ENCODE measurements at places on chromosomes 1 and 21.
A peak's percentile ranks its signal among the peaks of the same experiment; 100 is the strongest.

GRCh38 chr1:236685917-236686814 is at the start of gene ACTN2:
Gene ACTN2, plus strand, starts transcription at chr1:236686499. Its CDS starts 175 bp downstream, at chr1:236686674.
- DNase-seq = no peak

- peak; percentile 29 for DNase-seq
Observed at GRCh38 chr1:221856228-221857093, 114.6 kb upstream of the DUSP10 start.

- DNase-seq = no peak
Observed at GRCh38 chr1:31476891-31477846, 64.2 kb downstream of the SERINC2 start.

GRCh38 chr1:203182387-203182953 is 4.0 kb downstream of the CHI3L1 start:
- no peak for DNase-seq

DNA sequence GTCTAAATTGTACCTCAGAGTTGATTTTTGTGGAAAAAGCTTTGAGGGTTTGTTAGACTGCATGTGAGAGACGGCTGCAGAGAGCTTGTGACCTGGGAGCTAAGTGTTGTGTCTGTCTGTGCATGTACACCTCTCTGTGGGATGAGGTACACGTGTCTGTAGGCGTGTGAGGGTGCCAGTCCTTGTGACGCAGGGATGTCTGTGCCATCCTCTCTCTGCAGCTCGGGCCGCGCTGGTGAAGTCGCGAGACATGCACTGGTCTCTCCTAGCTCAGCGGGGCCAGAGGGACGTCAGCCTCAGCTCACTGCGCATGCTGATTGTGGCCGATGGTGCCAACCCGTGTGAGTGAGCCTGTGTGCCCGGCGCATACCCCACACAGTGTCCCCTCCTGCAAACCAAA is 66.6 kb downstream of the S100B start:
- no peak for DNase-seq

DNA sequence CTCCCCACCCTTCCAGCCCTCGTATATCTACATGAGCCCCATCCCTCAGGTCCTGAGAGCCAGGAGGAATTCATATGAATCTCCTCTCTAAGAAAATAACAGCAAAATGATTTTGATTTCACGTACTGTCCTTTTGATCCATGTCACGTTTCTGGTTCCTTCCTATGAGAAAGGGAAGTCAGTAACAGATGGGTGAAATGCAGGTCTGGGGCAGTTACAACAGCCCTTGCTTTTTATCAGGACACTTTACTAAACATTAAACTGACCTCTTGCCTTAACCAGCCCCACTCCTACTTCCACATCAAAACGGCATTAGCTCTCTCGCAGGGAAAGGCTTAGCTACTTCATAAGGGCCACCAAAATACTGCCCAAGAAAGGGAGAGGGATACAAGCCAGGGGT is 59.0 kb downstream of the SPATA46 start:
- no peak for DNase-seq

DNA sequence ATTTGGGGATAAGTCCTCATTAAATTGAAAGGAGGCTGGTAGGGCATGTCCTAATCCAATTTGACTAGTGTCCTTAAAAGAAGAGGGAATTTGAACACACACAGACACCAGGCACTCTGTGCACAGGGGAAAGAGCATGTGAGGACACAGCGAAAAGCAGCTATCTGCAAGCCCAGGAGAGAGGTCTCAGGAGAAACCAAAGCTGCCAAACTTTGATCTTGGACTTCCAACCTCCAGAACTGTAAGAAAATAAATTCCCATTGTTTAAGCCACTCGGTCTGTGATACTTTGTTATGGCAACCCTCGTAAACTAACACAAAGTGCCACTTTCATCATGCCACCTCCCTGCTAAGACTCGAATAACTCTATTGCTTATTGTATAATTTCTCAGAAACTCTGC is 13.8 kb downstream of the PLA2G4A start:
- DNase-seq = no peak

DNA sequence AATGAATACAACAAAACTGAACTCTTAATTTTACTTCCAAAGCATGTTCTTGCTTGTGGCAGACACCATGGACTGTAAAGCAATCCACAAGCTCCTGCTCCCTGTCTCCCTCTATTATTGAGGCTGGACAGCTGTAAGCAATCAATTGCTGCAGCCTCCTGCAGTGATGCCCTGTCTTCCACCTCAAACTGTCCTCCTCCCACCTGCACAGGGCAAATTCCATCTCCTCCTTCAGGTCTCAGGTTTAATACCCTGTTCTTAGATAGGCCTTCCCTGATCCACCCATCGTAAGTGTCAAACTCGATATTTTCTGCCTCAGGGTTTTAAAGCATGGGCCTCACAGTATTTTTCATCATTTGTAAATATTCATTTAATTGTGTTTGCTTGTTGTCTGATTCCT is 81.8 kb downstream of the LYST start:
- no peak for DNase-seq

GRCh38 chr1:171381866-171382210 is 67.9 kb downstream of the FMO4 start:
- no peak for DNase-seq

- DNase-seq = no peak
Observed at GRCh38 chr1:66247415-66248208, 286.3 kb upstream of the SGIP1 start.

DNA sequence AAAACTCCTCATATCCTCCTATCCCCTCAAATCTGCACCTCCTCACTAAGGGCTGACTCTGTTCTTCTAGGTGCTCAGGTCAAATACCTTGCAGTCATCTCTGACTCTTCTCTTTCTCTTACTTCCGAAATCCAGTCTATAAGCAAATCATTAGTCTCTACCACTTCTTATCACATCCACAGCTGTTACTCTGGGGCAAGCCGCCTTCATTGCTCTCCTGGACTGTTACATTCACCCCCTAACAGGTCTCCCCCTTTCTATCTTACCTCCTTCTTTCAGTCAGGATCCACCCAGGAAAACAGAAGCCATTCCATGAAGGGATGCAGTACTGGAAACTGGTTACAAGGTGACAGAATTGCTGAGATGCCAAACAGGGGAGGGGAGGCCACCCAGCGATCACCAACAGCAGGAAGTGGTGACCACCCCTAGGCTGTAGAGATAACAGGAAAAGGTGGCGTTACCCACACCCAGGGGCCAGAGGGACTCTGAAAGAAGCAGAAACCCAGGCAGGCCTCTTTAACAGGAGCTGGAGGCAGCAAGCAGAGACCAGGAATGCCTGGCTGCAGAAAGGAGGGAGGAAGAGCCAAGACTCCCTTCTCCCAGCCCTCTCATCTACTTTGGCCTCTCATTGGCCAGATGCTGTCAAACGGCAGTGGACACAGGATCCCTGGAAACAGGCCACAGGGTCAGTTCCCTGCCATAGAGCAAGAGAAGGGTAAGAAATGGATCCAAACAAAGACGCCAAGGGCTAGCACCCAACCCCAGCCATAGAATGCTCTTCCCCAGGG is 55.5 kb upstream of the FOXO6 start:
- DNase-seq = no peak

- peak; percentile 86 for DNase-seq
Observed at GRCh38 chr1:224065455-224065854, 48.5 kb upstream of the FBXO28 start.

DNA sequence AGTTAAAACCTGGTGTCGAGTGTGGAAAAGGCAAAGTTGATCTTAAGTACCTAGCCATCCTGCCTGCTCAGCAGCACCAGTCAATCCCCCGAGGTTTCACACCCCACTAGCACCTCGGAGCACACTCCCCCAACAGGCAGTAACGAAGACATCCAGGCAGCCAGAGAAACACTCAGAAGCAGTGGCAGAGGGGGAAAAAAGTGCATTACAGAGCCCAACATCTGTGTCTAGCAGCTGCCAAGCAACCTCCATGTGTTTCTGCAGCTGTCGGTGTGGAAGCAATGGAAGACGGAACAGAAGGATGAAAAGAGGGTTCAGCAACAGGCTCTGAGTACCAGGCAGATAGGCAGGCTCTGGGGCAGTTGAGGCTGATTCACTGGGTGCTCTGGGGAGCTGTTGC is 73.4 kb upstream of the PROX1 start:
- no peak for DNase-seq

GRCh38 chr1:96641282-96641681 is 80.3 kb upstream of the PTBP2 start:
- no peak for DNase-seq

GRCh38 chr1:160949881-160950280 is 4.7 kb downstream of the ITLN2 start:
- no peak for DNase-seq

DNA sequence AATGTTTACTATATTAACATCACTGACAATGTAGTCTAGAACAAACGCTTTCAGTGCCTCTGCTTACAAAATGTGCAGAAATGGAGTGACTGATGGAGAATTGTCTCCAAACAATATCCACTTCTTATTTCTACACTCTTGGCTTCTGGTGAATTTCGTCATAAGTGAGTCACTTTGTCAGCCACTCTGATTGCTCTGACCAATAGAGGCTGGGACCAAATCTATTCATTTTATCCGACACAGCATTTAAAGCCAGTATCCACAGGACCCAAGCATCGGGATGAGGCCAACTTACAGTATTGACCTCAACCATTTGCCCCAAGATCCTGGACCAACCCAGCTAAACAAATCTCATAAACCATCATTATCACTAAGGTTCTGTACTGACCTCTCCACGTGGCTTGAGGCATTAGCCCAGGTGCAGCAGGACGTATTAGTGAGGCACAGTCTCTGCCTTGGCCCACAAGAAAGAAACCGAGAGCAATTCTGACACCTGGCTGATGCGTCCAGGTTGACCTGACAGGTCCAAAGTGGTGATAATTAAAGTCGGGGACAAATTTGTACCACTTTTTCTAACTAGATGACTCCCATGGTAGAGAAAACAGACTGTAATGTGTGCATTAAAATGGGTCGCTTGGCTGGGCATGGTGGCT is 53.3 kb upstream of the ERO1B start:
- no peak for DNase-seq

DNA sequence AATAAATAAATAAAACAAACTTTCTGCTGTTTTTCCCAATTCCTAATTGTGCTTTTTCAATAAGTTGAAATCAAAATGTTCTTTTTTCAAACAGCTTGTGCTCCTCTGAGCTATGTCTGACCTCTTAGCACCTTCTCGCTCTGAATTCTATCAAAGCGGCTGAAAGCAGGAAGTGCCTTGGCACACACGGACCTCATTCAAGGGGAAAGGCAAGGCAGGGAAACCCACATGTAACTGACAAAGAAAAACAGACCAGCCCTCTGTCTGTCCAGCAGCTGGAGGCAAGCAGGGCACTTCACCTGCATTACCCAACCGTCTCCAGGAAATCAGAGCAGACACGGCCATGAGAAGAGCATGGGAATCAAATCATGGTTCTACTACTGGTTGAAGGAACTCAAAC is 56.7 kb downstream of the PLPP3 start:
- no peak for DNase-seq

DNA sequence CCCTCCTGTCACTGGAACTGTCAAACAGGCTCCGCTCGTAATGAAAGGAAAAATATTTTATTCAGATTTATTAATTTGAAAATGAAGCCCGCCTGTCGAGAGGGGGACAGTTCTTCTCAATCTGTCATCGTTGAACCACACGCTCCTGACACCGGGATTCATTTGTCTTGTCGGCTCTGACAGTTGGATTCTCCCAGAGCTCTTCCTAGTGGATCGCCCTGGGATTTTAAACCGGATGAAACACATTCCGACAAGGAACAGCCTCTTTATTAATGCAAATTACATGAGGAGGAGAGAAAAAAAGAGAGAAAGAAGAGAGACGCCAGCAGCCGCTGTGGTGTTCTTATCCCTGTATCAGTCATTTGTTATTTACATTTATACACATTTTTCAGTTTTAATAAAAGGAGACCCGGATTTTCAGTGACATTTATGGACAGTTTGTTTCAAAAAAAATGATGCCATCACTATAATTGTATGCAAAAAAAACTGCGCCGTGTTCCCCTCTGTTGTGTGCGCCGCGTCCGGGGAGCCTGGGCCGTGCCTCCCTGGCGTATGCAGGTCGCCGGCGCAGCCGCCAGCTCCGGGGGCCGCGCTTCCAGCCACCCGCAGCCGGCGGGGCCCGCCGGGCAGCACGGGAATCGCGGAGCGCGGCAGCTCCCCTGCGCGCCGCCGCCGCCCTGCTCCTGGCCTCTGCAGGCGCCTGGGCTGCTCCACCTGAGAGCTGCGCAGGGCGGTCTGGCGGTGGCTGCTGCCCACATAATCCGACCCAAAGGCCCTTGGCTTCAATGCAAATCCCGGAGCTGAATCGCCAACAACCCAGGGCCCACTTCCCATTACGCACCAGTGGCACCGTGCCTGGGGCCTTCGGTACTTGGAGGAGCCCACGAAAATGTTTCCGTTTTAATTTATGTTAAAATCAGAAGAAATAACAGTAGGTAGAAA is 237.9 kb upstream of the PBX1 start:
- no peak for DNase-seq

GRCh38 chr1:39842836-39843235 is 40.5 kb downstream of the TRIT1 start:
- DNase-seq = no peak

GRCh38 chr1:243322326-243322725 is 66.5 kb downstream of the SDCCAG8 start:
- no peak for DNase-seq

DNA sequence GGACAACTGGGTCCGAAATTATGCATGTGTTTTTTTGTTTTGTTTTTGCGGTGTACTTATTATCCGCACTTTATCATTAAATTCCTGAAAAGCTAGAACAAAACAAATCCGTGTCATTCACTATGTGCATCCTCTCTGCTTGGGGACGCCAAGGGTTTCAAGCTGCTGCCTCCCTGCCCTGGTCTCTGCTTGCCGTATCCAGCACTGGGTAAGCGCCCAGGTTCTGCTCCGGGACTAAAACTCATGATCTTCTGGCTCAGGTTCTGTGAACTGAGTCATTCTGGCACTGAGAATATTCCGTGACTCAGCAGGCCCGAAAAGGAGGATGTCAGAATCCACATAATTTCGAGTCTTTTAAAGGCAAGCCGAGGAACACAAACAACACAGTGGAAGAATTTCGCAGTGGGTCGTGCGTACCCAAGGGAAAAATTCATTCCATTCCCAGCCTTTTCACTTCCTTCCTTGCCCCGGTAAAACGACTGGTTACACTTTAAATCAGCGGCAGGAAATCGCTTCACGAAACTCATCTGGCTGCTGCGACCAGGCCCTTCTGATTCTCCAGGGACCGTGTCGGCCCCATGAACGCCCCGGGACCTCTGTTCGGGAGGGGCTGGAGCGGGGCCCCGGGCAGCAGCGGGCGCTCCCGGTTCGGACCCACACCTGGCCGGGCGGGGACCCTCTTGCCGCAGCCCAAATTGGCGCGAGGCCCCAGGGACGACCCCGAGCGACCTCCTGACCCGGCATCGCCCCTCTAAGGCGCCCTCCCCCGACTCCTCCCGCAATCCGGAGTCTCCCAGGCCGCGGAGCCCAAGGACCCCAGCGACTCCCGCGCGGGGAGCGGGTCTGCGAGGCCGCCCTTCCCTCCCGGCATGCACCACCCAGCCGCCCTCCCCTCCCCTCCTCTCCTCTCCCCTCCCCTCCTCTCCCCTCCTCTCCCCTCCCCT is 746 bp upstream of the LAMC1 start:
- DNase-seq = peak; percentile 94

DNA sequence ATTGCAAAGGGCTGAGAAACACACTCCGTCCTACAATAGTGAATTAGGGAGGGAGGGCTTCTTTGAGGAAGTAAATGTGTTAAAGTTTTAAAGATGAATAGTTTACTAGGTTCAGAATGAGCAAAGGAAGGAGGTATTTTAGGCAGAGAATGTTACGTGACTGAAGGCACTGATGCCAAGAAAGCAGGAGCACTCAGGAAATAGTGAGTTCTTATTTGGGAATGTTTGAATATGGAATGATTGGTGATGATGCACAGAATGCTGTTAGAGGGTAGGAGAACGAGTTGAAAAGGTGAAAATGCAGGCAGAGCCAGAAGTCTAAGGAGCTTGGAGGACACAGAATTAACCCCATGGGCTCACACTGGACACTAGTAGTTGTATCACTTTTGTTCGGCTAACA is 108.0 kb downstream of the NRIP1 start:
- DNase-seq = peak; percentile 68
